Sigmoid colon (tissue), 7 donors: ENCODE measurements at places on chromosomes 12 and 14. TPM values are rescaled to one million over a fixed set of nuclear protein-coding genes. Genes with fewer than 3 reads are reported as not detected.

GRCh38 chr12:93979189-93979588 is 169.2 kb upstream of the PLXNC1 start:
- DNase-seq: no peak

The KRT81 gene
- polyA plus RNA-seq: not detected

The CLEC1A gene
- 2.0 TPM for polyA plus RNA-seq

- no peak for DNase-seq
Observed at GRCh38 chr12:92732216-92732615, 29.4 kb downstream of the PLEKHG7 start.

The RIPK3 gene
- polyA plus RNA-seq: 66.4 TPM
